WTC11 (cell line): ENCODE measurements at places on chromosomes 3 and 15. TPM values are rescaled to one million over a fixed set of nuclear protein-coding genes. Genes with fewer than 3 reads are reported as not detected.

- no peak for DNase-seq
Measured at GRCh38 chr15:74253211-74253921, 17.2 kb downstream of the CCDC33 start.

DUOXA2 gene
- 0.11 TPM in 1 of 3 replicates, not detected in the others for total RNA-seq

DNA sequence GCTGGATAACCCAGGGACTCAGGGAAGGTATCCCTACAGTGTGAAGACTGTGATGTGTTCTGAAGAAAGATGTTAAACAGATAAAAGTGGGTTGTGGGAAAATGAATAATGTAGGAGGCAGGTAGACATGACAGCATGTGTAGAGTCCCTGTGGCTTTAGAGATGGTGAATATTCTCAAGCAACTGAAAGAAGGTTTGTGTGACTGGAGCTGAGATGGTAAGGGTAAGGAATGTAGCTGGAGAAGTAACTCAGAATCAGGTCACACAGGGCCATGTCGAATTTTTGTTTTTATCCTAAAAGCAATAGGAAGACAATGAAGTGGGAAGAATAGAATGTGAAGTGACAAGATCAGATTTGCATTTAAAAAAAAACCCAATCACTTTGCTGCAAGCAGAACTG, 53.7 kb upstream of the TRPC1 start:
- no peak for DNase-seq

CRYBG3 gene
- 12.6 to 13.6 TPM (median 13.3 TPM) in 3 replicates for total RNA-seq

- DNase-seq = no peak
Measured at GRCh38 chr15:51677021-51677420, 4.3 kb upstream of the SCG3 start.

CFAP100 gene
- total RNA-seq = 0.41 TPM in 1 of 3 replicates, not detected in the others

DNA sequence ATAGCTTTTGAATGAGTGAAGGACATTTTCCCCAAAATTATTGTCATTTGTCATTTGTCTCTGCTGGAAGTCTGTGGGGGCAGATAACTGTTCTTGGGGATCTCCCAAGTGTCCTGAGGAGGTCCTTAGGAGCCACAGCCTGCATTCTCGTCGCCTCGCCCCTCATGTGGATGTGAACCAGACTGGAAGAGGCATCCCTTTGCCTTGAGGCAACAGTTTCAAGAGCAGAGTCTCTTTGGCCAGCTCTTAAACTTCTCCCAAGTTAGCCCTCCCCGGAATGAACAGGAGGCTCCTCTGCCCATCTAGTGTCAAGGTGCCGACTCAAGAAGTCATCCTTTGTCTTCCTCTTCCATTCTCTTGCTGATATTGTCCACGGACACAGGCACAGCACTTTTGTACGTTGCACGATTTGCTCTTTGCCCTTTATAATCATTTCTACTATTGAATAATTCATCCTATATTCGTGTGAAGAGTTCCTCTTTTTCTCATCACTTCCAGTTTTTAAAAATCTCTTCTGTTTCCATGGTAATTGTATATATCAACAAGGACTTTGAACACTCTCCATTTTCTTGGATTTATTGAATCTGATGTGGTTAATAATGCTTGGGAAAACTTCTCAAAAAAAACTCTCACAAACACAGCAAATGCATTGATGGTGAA, 40.8 kb upstream of the CD47 start:
- no peak for DNase-seq

OPA1 gene
- 64.6 to 84.7 TPM (median 77.6 TPM) in 3 replicates for total RNA-seq

DNA sequence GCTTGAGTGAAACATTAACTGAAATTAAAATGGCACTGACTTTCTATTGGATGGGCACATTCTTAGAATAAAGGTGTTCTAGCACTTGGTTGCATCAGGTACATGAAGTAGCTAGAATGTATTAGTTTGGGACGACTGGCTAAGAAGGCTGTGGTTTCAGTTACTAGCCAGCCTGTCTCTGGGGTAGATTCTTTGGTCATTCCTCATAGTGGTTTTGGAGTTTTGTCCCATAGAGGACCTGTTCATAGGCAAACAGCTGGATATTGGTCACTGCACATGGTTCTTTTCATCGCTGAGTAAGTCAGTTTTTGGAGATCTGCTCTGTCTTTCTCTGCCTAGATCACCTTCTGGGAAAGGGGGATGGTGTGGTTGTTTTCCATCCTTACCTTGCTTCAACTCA, 55.3 kb downstream of the ADAMTSL3 start:
- DNase-seq = no peak

- DNase-seq = peak; percentile 17
Measured at GRCh38 chr3:179421500-179421899, 29.8 kb downstream of the GNB4 start.

GRCh38 chr3:128624526-128625138, 26.0 kb downstream of the RPN1 start:
- no peak for DNase-seq

GRCh38 chr15:59688423-59688781, 718 bp downstream of the BNIP2 start:
- no peak for DNase-seq

ECE2 gene
- total RNA-seq = 0.46 to 1.2 TPM (median 0.64 TPM) in 3 replicates

OSTN gene
- total RNA-seq = not detected in 3 replicates

DNA sequence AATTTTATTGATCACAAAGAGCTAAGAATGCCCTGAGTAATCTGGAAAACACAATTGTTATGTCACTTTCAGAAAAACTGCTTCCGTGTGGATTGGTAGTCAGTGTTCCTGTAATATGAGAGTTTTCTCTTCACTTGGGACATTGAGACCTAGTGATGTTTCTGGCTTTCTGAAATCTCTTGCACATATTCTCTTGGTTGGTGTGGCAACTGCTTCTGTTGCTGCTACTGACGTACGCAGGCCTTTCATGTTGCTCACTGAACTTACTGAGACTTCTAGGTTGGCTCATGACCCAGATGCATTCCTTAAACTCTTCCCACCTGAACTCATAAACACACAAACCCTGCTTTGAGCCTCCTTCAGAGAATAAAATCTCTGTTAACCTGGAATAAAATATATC, 175.0 kb upstream of the PFN2 start:
- no peak for DNase-seq

GRCh38 chr3:102224171-102224570, 210.6 kb upstream of the ZPLD1 start:
- DNase-seq = no peak

DNA sequence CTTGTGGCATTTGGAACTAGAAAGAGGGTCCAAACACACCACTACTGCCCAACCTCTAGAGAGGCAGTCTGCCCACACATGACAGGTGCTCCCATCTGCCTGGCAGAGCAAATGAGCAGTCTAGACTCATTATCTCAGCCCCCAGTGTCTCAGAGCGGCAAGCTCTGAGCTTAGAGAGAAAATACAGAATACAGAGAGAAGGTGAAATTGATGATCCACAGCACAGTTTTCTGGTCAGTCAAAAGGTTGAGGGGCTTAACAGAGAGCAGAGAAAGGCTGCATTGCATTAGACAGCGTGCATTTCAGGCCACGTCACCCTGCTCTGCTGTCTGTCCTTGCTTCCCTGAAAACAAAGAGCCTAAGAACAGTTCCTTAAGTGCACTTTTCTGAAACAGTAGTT, 135.1 kb downstream of the KCNMB2 start:
- no peak for DNase-seq

RAD54L2 gene
- 29.5 to 32.3 TPM (median 30.9 TPM) in 3 replicates for total RNA-seq

DNA sequence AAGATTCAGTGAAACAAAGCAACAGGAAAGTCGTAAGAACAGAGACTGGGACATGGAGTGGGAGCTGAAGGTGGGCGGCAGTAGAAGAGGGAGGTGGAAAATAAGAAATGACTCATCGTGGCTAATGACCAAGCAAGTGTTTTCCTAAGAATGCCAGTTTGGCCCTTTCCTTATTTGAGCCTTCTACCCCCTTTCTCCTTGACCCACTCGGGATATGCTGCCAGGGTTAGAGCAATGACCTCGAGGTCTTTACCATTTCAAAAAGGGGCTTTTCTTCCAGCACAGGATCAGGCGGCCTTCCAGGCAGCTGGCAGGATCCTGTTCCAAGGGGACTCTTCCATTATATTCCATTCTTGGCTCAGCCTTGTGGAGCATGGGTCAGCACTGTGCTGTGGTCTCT, 241.1 kb downstream of the RYR3 start:
- DNase-seq = no peak

DNA sequence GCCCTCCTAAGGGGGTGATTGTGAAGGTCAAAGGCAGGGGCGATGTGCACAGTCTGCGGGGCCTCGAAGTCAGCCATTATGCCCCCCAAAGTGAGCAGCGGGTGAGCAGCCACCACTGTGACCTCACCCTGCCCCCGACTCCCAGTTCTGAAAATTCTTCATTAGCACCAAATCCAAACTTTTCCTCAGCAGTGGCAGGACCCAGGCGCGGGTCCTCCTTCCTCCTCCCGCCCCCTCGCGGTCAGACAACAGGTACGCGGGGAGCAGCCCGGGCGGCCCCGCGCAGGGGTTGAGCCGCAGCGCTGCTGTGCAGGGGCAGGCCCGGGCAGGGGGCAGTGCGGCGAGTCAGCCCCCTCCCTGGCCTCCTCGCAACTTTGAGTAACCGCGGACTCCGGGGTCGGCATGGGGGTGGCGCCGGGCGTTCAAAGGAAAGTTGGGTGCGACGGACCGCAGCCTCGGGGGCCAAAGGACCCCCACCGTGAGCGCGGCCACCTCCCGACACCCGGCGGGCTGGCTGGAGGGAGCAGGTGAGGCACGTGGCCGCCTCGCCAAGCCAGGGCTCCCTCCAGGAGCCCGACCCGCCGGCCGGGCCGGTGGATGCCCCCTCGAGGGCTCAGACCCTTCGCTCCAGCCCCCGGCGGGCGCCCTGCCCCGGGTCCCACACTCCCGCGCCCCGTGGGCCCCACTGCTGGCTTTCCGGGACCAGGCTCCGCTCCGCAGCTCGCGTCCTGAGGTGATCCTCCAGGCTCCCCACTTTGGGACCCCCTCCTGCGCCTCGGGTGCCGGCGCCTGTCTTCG, 49.4 kb upstream of the CCDC174 start:
- peak; percentile 65 for DNase-seq

DNA sequence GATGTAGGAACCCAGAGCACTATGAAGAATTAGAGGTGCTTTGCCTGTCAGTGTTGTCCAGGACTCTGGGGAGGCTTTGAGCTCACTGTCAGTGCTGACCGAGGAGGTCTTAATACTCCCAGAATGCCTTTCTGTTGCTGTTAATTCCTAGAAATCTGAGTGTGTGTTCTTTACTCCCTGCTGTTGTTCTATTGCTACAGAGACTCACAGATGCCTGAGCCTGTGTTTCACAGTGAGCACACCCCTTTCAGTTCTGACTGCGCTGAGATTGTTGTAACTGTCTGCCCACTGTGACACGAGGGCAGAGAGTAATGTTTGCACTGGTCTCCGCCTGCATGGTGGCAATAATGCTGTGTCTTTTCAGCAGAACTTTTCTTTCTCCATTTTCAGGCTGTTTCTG, 162.9 kb downstream of the RYR3 start:
- DNase-seq = no peak

CYP8B1 gene
- total RNA-seq = 0.13 to 0.18 TPM (median 0.16 TPM) in 3 replicates

GRCh38 chr3:74808506-74809275, 194.2 kb upstream of the CNTN3 start:
- no peak for DNase-seq

GRCh38 chr3:34056951-34057390, 258.5 kb downstream of the PDCD6IP start:
- no peak for DNase-seq

DNA sequence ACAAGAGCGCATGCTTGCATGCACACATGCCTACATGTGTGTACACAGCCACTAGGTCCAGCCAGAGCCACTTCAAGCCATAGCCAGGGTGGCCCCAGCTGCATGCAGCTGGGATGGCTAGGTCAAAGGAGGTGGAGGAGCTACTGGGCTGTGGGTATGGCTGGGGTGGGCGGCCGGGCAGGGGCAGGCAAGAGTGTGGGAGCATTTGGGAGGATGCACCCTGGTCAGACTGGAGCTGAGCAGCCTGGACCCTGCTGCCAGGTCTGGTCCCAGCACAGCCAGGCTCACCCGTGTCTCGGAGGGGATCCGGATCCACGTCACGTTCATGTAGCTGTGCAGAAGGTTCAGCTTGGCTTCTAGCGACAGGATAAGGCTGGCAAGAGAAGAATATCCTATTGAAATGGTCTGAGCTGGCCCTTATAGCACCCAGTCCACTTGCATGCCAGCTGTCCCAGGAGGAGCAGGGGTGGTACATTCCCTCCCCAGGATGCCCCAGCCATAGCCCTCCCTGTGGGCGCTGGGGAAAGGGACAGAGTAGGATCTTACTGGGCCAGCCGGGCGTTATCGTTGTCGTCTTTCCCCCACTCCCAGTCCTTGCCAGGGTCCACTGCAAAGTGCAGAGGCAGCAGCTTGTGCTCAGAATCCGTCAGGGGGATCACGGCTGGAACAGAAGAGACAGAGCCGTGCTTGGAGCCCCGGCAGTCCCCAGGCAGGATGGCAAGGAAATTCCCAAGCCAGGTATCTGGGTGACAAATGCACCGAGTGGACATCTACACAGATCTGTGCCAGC, 160.5 kb downstream of the KLF13 start:
- DNase-seq = no peak

DNA sequence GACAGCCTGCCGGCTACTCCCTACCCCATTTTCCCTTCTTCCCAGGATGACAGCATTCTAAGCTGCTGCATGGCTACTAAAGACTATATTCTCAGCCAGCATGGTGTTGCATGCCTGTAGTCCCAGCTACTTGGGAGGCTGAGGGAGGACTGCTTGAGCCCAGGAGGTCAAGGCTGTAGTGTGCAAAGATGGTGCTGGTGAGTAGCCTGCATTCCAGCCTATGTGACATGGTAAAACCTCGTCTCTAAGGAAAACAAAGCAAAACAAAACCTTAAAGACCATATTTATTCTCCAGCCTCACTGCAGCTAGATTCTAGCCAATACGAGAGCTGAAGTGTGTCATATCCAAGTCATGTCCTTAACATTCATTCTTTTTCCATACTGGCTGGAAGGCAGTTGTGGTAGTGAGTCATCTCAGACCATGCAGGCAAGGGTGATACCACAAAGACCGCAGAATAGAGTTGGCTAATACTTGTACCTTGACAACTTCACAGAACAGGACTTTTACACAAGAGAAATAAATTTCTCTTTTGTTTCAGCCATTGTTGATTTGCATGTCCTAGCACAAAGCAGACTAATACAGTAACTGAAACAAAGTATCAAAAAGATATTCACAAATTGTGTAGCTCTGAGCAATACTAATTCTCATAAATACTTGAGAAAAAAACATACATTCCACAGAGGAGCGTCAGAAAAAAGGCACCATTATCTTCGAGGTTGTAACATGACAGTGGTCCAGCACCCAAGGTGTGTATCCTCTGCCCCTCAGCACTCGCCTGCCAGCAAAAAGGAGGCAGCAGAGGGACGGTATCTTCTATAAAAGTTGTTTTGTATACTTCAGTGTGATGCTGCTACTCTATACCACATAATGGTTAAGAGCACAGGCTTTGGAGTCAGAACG, 14.8 kb downstream of the PBRM1 start:
- no peak for DNase-seq

GRCh38 chr3:46684891-46685290, 8.6 kb downstream of the ALS2CL start:
- no peak for DNase-seq

SH2D7 gene
- total RNA-seq = not detected in 3 replicates

SLC22A13 gene
- total RNA-seq = 0.16 to 0.42 TPM (median 0.30 TPM) in 3 replicates

GOLGA8G gene
- total RNA-seq = not detected in 3 replicates

- no peak for DNase-seq
Measured at GRCh38 chr3:166706094-166706493, 674.0 kb downstream of the ZBBX start.

STARD5 gene
- total RNA-seq = 6.3 to 7.2 TPM (median 6.8 TPM) in 3 replicates

FGF12 gene
- total RNA-seq = 8.0 to 13.5 TPM (median 11.0 TPM) in 3 replicates
